ENCODE measurements at places on chromosomes 5 and 9. TPM values are rescaled to one million over a fixed set of nuclear protein-coding genes. Genes with fewer than 3 reads are reported as not detected.
A peak's percentile ranks its signal among the peaks of the same experiment; 100 is the strongest.

GRCh38 chr5:124043456-124043855 lies 531.5 kb downstream of the CSNK1G3 start:
- H3K36me3 ChIP-seq: no peaks in the 10 kb centered on the region
- H3K4me1 ChIP-seq: no peaks in the 10 kb centered on the region
- DNase-seq: no peak
- H3K4me3 ChIP-seq: no peak overlapping the region
- H3K27me3 ChIP-seq: no peaks in the 10 kb centered on the region

DNA sequence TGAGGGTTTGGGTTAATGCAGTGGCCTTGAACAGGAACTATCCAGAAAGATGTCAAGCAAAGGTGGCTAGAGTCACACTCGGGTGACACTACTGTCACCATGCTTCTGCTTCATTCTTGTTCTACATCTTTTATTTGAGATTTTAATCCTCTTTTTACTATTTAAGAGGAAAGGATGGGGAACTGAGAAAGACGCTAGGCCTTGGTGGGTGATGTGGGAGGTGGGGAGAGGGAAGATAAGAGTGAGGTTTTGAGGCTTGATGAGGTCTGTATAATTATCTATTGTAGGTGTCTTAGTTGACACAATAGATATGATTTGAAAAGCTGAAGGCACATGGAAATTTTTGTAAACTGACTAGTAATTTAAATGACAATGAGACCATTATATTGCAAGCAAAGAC lies 3.5 kb upstream of the BASP1 start:
- H3K4me1 ChIP-seq: peaks cover 5% of the 10 kb centered on the region
- no peak overlapping the region for H3K27ac ChIP-seq
- DNase-seq: no peak

DNA sequence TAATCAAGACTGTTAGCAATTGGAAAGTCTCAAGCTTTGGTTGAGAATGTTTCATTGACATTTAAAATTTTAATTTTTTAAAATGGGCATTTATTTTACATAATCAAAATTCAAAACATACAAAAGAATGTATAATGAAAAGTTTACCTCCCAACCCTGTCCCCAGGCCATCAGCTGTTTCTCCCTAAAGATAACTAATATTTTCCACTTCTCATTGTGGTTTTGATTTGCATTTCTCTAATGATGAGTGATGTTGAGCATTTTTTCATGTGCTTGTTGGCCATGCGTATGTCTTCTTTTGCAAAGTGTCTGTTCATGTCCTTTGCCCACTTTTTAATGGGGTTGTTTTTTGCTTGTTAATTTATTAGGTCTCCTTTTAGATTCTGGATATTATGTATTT lies 11.4 kb upstream of the MACIR start:
- peaks cover 68% of the 10 kb centered on the region for H3K27me3 ChIP-seq
- no peak overlapping the region for H3K27ac ChIP-seq
- H3K4me1 ChIP-seq: peaks cover 6% of the 10 kb centered on the region
- no peak for DNase-seq
- H3K36me3 ChIP-seq: no peaks in the 10 kb centered on the region

GRCh38 chr5:133801955-133802751 lies 166.3 kb downstream of the C5orf15 start:
- DNase-seq: no peak
- no peak overlapping the region for H3K27ac ChIP-seq
- peaks cover 3% of the 10 kb centered on the region for H3K36me3 ChIP-seq
- no peak overlapping the region for H3K4me3 ChIP-seq
- H3K4me1 ChIP-seq: no peaks in the 10 kb centered on the region
- H3K27me3 ChIP-seq: peaks cover 66% of the 10 kb centered on the region

GRCh38 chr5:107669096-107670031 lies 1.4 kb downstream of the EFNA5 start:
- H3K27me3 ChIP-seq: peaks cover 58% of the 10 kb centered on the region
- H3K4me1 ChIP-seq: peaks cover 26% of the 10 kb centered on the region
- no peak for DNase-seq
- no peak overlapping the region for H3K27ac ChIP-seq
- peak overlapping the region; percentile 56 for H3K4me3 ChIP-seq
- peaks cover 2% of the 10 kb centered on the region for H3K36me3 ChIP-seq

DNA sequence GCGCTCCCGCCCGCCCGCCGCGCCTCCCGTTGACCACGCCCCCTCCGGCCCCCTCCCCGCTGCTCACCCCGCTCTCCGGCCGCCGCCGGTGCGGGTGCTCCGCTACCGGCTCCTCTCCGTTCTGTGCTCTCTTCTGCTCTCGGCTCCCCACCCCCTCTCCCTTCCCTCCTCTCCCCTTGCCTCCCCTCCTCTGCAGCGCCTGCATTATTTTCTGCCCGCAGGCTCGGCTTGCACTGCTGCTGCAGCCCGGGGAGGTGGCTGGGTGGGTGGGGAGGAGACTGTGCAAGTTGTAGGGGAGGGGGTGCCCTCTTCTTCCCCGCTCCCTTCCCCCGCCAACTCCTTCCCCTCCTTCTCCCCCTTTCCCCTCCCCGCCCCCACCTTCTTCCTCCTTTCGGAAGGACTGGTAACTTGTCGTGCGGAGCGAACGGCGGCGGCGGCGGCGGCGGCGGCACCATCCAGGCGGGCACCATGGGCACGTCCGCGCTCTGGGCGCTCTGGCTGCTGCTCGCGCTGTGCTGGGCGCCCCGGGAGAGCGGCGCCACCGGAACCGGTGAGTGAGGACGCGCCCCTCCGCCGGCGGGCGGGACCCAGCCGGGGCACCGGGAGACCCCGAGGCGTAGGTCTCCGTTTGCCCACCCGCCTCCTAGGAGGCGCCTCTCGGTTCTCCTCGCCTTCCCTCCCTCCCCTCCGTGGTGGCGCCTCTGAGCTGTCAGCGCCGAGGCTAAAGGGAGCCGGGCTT lies at the start of gene VLDLR:
Gene VLDLR, plus strand, starts transcription at position 66 of the 739 bp plus-strand sequence. Its CDS starts 403 bp downstream, at position 469.
- H3K36me3 ChIP-seq: no peaks in the 10 kb centered on the region
- H3K27ac ChIP-seq: no peak within 1 kb of the TSS
- peaks cover 10% of the 10 kb centered on the region for H3K4me1 ChIP-seq
- DNase-seq: no peak
- peaks cover 56% of the 10 kb centered on the region for H3K27me3 ChIP-seq

GRCh38 chr9:129586685-129587084 lies 34.2 kb downstream of the C9orf50 start:
- DNase-seq: no peak
- H3K36me3 ChIP-seq: no peaks in the 10 kb centered on the region
- peak overlapping the region; percentile 7 for H3K4me3 ChIP-seq
- peaks cover 12% of the 10 kb centered on the region for H3K27me3 ChIP-seq
- H3K4me1 ChIP-seq: peaks cover 46% of the 10 kb centered on the region
- peak overlapping the region; percentile 78 for H3K27ac ChIP-seq

DNA sequence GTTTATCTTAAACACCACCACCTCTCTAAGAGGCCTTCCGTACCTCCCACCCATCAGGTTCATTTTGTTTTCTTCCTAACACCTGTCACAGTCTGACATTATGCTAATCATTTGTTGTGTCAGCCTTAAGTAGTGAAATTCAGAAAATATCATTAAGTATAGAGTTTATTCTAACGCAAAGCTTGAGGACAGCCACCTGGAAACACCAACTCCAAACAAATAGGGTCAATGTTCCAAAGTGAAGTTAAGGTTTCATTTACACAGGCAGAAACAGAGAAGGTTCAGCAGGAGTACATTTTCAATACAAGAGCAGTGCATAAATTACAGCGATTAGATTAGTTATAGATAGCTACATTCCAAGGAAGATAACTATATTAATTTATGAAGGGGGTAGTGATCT lies 1.3 kb upstream of the SMC5 start:
- DNase-seq: no peak
- H3K4me3 ChIP-seq: no peak overlapping the region
- H3K36me3 ChIP-seq: peaks cover 9% of the 10 kb centered on the region

- peaks cover 16% of the 10 kb centered on the region for H3K27me3 ChIP-seq
- H3K27ac ChIP-seq: no peak overlapping the region
- H3K4me3 ChIP-seq: no peak overlapping the region
- H3K36me3 ChIP-seq: no peaks in the 10 kb centered on the region
- no peak for DNase-seq
These were observed 29.8 kb upstream of the GGTA1 start for GRCh38 chr9:121529237-121529987.

DNA sequence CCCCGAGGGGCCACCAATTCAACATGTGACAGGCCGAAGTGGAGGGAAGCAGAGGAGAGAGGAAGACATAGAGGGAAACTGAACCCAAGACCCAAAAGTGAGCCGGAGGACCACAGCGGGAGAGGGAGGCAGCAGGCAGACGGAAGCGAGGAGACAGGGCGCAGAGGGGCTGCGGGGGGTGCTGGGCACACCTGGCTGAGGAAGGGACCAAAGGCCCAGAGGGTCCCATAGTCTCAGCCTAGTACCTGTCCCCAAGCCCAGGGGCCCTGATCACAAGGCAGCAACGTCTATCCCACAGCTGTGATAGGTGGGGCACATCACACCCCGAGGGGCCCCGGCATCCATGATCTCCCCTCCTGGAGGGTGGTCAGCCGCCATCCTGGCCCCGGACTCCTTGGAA lies 7.1 kb upstream of the RALGDS start:
- peaks cover 71% of the 10 kb centered on the region for H3K4me1 ChIP-seq
- peak overlapping the region; percentile 100 for H3K27ac ChIP-seq
- no peaks in the 10 kb centered on the region for H3K27me3 ChIP-seq
- H3K36me3 ChIP-seq: peaks cover 10% of the 10 kb centered on the region

GRCh38 chr5:60495644-60496520 lies 204.1 kb downstream of the DEPDC1B start:
- no peaks in the 10 kb centered on the region for H3K4me1 ChIP-seq
- no peak overlapping the region for H3K27ac ChIP-seq
- DNase-seq: no peak

DNA sequence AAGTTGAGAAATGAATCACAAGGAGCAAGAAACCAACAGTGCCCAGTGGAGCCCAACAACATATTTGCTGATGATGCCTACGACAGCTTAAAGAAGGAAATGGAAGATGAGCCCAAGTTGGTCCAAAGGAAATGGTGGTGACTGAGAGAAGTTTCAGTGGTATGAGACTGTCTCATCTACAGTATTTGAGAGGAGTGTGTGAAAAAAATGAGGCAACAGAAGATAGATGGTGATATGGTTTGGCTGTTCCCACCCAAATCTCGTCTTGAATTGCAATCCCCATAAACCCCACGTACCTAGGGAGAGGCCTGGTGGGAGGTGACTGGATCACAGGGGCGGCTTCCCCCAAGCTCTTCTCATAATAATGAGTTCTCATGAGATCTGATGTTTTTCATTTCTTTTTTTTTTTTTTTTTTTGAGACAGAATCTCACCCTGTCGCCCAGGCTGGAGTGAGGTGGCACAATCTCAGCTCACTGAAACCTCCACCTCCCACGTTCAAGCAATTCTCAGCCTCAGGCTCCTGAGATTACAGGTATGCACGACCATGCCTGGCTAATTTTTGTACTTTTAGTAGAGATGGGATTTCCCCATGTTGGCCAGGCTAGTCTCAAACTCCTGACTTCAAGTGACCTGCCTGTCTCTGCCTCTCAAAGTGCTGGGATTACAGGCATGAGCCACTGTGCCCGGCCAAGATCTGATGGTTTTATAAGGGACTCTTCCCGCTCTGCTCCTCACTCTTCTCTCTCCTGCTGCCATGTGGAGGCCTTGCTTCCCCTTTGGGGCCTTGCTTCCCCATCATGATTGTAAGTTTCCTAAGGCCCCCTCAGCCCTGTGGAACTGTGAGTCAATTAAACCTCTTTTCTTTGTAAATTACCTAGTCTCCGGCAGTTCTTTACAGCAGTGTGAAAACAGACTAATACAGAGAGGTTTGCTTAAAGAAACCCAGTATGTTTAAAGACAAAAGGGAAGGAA lies 30.2 kb downstream of the EFCAB9 start:
- peak overlapping the region; percentile 17 for H3K27ac ChIP-seq
- DNase-seq: no peak
- H3K27me3 ChIP-seq: no peaks in the 10 kb centered on the region
- H3K4me1 ChIP-seq: peaks cover 10% of the 10 kb centered on the region
- peak overlapping the region; percentile 3 for H3K4me3 ChIP-seq
- H3K36me3 ChIP-seq: peaks cover 6% of the 10 kb centered on the region

- DNase-seq: no peak
- H3K27me3 ChIP-seq: peaks cover 24% of the 10 kb centered on the region
- H3K4me3 ChIP-seq: no peak overlapping the region
- no peak overlapping the region for H3K27ac ChIP-seq
- no peaks in the 10 kb centered on the region for H3K4me1 ChIP-seq
- H3K36me3 ChIP-seq: no peaks in the 10 kb centered on the region
These were observed 444.3 kb downstream of the ENC1 start for GRCh38 chr5:74196233-74196632.

DNA sequence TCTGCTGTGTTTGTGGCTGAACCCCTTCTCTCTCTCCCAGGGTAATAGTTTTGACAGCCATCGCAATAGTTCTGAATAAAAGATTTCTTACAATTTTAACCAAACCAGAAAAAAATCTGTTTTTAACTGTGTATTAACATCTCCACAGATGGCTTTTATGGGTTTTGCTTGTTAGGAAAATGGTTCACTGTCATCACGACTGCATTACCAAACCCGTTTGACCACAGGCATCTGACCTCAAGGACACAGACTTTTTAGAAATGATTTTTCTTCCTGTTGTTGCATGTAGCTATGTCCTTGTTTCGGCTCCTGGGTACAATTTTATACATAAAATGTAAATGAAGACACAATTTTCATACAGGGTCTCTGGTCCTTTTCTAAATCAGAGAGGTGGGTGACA lies 316.1 kb downstream of the IRX1 start:
- no peak for DNase-seq
- H3K27ac ChIP-seq: no peak overlapping the region
- no peak overlapping the region for H3K4me3 ChIP-seq
- no peaks in the 10 kb centered on the region for H3K4me1 ChIP-seq
- no peaks in the 10 kb centered on the region for H3K36me3 ChIP-seq

DNA sequence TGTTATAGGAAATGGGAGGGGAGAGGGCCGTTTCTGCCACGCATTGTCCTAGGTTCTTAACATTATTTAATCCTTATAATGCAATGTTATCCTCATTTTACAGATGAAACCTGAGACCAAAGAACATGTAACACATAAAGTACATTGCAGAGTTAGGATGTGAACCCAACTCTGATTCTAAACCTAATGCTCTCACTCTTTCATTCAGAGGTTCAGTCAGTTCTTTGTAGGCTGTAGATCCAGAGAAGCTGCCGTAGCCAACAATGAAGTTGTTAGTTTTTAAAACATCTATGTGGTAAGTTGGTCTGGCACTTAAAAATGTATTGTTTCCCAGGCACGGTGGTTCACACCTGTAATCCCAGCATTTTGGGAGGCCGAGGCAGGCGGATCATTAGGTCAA lies 10.5 kb upstream of the PSMD5 start:
- H3K27me3 ChIP-seq: no peaks in the 10 kb centered on the region
- DNase-seq: no peak
- H3K4me3 ChIP-seq: no peak overlapping the region
- peaks cover 18% of the 10 kb centered on the region for H3K4me1 ChIP-seq
- peaks cover 5% of the 10 kb centered on the region for H3K36me3 ChIP-seq

GRCh38 chr5:1703352-1704050 lies 96.1 kb downstream of the MRPL36 start:
- H3K36me3 ChIP-seq: peaks cover 7% of the 10 kb centered on the region
- H3K4me1 ChIP-seq: no peaks in the 10 kb centered on the region
- no peak overlapping the region for H3K27ac ChIP-seq
- DNase-seq: no peak

- H3K27me3 ChIP-seq: peaks cover 18% of the 10 kb centered on the region
- peaks cover 47% of the 10 kb centered on the region for H3K4me1 ChIP-seq
- peak overlapping the region; percentile 94 for H3K4me3 ChIP-seq
- no peak overlapping the region for H3K27ac ChIP-seq
- DNase-seq: peak; percentile 22
These were observed 828 bp downstream of the ZSWIM6 start for GRCh38 chr5:61332851-61333320.

Gene PCDHB10
- not detected for total RNA-seq

Gene MLANA
- not detected for total RNA-seq

Gene GNAQ
- 68.1 TPM for total RNA-seq

Gene TRPM6
- total RNA-seq: 0.10 TPM

Gene ANKRD20A1
- total RNA-seq: 1.7 TPM

Gene SPATA31D4
- not detected for total RNA-seq

Gene KCNT1
- 0.37 TPM for total RNA-seq

Gene BNC2
- not detected for total RNA-seq
